ENCODE measurements at places on chromosomes 3 and 15.

GRCh38 chr3:129330409-129330808 is 51.7 kb downstream of the HMCES start:
- DNase-seq = no peak

DNA sequence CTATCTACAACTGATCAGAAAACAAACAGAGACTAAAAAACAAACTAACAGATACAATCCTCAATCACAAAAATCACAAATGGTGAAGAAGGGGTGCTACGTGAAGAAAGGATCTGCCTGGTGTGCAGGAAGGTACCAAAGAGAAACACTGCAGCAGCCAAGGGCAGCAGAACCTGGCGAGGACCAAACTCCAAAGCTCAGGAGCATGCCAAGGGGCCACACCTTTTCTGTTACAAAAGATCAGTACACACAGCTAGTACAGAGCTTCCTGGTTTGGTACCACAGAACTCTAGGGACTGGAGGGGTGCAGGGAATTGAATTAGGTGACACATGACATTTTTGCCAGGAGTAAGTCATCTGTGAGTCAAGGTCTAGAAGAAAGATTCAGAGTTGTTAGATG is 107.4 kb upstream of the GRM7 start:
- DNase-seq = no peak

DNA sequence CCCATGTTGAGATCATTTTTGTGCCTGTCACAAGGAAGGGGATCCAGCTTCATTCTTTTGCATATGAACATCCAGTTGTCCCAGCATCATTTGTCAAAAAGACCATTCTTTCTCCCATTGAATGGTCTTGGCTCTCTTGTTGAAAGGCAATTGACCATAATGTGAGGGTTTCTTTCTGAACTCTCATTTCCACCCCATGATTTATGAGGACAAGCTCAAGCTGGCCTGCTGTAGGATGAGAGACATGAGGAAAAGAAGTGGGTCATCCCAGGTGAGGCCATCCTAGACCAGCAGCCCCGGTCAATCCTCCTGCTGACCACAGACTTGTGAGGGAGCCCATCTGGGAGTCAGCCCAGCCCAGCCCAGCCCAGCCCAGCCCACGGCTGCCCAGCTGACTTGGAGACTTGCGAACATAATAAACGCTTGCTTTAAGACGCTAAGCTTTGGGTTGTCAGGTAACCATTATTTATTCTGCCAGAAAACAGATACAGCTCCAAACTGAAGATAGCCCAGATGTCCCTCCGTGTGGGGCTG is 69.0 kb downstream of the LINGO1 start:
- DNase-seq = no peak

DNA sequence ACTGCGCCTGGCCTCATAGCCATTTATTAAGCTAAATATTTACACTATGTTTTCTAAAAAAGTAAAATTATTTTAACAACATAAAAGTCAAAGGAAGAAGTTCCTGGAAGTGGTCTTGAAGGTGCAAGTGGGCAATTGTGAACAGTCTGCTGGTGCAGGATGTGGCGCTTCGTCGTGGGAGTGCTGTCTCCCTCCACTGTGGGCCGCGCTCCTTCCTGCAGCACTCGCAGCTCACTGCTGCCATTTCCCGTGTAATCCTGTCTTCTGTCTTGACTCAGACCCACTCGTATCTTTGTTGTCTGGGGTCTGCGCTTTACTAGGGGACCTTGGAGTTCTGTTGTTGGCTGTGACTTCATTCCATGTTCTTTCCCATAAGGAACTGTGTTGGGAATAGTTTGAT is 56.3 kb downstream of the APBA2 start:
- no peak for DNase-seq

GRCh38 chr3:32340039-32340438 is 51.6 kb upstream of the CMTM7 start:
- peak; percentile 22 for DNase-seq

DNA sequence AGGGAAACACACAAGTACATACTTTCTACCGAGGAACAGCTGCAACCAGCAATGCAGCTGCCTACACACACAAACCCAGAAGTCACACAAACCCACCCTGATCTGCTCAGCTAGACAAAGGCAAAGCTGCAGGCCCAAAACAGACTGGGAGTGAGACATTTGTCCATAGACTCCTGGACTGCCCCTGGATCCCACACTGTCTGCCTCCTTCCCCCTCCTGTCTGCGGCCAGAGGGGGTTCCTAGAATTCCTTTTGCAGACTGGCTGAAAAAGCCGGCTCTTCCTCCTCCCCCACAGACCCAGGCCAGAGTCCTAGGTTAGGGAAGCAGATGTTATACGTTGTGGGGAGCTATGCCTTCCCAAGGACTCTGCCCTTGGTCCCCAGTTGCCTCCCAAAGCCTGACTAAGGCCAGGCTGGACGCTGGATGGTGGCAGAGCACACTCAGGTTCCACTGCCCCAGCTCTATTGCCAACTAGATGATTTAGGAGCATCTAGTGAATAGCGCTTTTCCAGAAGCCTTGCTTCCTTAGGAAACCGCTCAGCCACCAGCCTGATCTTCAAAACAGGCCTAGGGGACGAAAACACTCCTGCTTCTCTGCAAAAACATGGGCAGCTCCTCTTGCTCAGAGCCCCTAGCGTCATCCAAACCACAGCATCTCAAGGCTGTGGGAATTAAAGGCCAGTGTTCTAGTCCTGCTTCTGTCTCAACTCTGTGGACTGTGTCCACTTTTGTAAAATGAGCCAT is 37.4 kb upstream of the CILP start:
- DNase-seq = no peak

DNA sequence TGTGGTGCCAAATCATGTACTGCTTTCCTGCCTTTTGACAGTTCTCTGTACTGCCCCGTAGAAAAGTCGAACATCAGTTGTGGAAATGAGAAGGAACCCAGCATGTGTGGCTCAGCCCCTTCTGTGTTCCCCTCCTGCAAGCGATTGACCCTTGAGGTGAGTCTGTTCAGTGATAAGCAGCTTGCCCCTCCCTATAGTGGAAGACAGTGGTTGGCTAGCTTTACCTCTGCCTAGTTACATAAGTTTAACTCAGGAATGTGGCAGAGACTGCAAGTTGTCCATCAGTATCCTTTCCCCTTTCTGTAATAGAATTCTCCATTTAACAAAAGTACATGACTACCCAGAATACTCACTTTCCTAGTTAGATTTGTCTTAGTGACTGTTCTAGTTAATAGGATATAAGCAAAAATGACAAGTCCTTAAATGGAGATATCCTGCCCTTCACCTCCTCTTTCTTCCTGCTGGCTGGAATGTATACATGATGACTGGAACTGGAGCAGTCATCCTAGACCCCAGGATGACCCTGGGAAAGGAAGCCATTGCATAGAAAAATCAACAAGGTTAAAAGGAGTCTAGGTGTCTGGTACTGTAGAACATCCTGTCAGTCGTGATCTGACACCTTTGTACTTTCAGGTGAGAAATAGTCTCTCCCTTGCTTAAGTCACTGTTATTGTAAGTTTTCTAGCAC is 10.6 kb downstream of the SETMAR start:
- no peak for DNase-seq

DNA sequence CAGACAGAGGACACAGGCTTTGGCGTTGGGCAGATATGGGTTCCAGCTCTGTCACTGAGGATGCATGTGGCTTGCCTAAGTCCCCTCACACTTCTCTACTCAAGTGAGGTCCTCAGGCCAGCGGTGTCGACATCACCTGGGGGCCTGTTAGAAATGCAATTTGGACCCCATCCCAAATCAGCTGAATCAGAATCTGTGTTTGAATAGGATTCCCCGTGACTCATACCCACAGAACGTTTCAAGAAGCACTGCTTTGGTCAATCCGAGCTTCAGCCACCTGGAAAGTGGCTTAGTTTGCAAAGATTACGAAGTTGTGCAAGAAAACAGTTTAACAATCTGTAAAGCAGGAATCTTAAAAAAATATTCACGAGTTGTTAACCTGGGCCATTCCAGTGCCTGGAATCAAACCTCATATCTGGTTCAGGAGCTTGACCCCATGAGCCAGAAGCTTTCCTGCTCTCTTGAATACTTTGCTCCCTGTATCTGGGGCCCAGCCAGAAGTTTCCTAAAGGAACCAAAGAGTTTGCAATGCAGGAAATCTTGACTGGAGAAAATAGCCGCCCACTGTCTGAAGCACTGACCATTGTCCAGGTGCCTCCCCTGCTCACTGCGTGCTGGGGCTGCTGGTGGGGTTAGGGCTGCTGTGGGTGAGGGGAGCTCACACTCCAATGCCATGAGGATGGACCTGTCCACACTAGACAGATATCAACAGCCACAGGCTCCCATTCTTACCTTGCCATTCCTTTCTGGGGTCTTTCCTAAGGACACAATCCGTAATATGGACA is 208.5 kb upstream of the LINGO1 start:
- no peak for DNase-seq

- DNase-seq = no peak
Observed at GRCh38 chr3:73563896-73564582, 60.7 kb downstream of the PDZRN3 start.

- DNase-seq = no peak
Observed at GRCh38 chr3:3902161-3902560, 102.9 kb downstream of the LRRN1 start.

GRCh38 chr3:15064299-15064834 is 748 bp downstream of the MRPS25 start:
- no peak for DNase-seq

DNA sequence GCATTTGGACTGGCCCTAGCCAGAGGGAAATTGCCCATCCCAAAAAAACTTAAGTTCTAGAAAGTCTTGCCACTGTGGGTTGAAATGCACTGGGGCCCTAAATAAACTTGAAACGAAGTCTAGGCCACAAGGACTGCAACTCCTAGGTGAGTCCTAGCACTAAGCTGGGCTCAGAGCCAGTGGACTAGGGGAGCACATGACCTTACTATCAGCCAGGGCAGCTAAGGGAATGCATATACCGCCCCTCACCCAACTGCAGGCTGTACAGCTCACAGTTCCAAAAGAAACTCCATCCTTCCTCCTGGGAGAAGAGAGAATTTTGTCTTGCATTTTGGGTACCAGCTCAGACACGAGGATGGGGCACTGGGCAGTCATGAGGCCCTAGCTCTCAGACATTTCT is 23.6 kb upstream of the TEX55 start:
- no peak for DNase-seq

- no peak for DNase-seq
Observed at GRCh38 chr3:58570851-58571250, 6.3 kb downstream of the FAM107A start.

DNA sequence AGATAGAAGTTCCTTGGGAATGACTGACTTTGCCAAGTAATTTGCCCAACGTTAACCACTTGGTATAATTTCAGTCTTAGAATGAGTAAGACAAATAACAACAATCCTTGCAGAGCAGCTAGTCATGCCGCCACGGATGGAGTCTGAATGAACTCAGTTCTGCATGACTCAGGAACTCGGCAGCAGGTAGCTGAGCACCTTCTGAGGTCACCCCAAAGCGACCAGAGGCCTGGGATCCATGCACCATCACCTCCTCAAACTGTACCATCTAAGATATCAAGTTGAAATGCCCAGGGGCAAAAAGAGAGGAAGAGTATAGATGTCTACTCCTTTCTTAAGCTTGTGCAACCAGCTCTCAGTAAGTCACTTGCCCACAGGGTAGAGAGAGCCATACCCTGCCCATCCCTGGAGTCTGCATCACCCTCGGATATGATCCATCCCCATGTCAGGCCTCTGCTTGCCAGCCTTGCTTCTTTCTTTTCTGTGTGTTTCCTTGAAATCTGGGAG is 8.5 kb upstream of the CDCP1 start:
- no peak for DNase-seq

GRCh38 chr3:178504128-178504527 is 32.1 kb upstream of the KCNMB2 start:
- DNase-seq = no peak

All from NCI-H1105 (cell line).